ENCODE measurements at places on chromosomes 6 and 20. TPM values are rescaled to one million over a fixed set of nuclear protein-coding genes. Genes with fewer than 3 reads are reported as not detected.

SERPINB1 gene
- total RNA-seq, result 164 TPM

MCCD1 gene
- total RNA-seq, result not detected

RAB44 gene
- 0.05 TPM for total RNA-seq

CRISP2 gene
- total RNA-seq, result not detected

- H3K4me1 ChIP-seq, result peaks cover 49% of the 10 kb centered on the region
- no peak overlapping the region for H3K4me3 ChIP-seq
- no peak for DNase-seq
- no peaks in the 10 kb centered on the region for H3K27me3 ChIP-seq
- H3K36me3 ChIP-seq, result peaks cover 44% of the 10 kb centered on the region
Measured at GRCh38 chr6:143803769-143804568, 39.2 kb upstream of the LTV1 start.

DNA sequence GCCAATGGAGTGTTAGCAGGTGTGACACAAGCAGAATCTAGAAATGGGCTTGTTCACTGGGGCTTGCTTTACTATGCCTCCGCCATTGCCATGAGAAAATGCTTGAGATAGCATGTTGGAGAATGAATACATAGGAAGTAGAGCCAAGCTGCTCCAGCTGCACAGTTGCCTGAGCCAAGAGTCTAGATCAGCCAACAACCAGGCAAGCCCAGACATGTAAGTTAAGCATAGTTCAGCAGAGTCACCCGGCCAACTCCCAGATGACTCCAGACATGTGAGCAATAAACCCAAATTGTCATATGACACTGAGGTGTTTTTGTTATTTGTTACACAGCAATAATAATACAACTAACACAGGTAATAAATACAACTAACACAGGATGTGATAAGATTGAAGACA lies 167.9 kb downstream of the HAO1 start:
- no peaks in the 10 kb centered on the region for H3K36me3 ChIP-seq
- no peaks in the 10 kb centered on the region for H3K27me3 ChIP-seq
- DNase-seq, result no peak
- no peak overlapping the region for H3K4me3 ChIP-seq

DNA sequence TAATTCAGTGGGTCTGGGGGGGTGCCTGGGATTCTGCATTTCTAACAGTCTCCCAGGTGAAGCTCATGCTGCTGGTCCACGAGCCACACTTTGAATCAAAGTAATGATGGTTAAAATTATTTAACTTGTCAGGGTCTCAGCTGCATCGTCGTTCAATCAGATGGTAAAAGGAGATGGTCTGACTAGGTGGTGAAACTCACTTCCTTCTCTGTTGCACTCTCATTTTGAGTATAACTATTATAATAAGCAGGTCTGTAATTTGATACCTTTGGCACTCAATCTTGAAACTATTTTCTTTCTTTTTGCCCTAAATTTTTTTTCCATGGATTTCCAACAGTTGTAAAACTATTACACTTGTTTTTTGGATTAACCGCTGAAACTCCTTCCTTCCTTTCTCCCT lies 292.5 kb downstream of the FARS2 start:
- H3K4me1 ChIP-seq, result peaks cover 3% of the 10 kb centered on the region
- H3K36me3 ChIP-seq, result peaks cover 26% of the 10 kb centered on the region
- DNase-seq, result no peak
- no peak overlapping the region for H3K27ac ChIP-seq
- H3K4me3 ChIP-seq, result no peak overlapping the region

GRCh38 chr6:7171119-7171518 lies 63.4 kb downstream of the RREB1 start:
- no peaks in the 10 kb centered on the region for H3K36me3 ChIP-seq
- DNase-seq, result no peak
- H3K27ac ChIP-seq, result no peak overlapping the region
- H3K27me3 ChIP-seq, result no peaks in the 10 kb centered on the region
- H3K4me1 ChIP-seq, result peaks cover 32% of the 10 kb centered on the region
- no peak overlapping the region for H3K4me3 ChIP-seq

- no peak for DNase-seq
- H3K27ac ChIP-seq, result no peak overlapping the region
- peaks cover 24% of the 10 kb centered on the region for H3K36me3 ChIP-seq
Measured at GRCh38 chr20:32168184-32168910, 39.2 kb downstream of the PLAGL2 start.

DNA sequence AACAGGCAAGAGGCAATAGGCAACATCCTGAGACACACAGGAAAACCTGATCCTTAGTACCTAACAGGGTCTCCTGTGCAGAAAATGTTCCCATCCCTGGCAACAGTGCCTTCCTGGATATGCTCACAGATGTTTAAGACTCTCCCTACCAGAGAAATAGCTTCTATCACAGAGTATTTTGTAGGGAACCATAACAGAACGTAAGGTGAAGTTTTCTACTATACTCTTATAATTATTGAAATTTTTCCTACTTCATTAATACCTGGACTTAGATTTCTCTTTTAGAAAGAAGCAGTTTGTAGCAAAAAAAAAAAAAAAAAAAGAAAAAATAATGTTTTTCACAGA lies 33.5 kb upstream of the LGSN start:
- no peak overlapping the region for H3K4me3 ChIP-seq
- no peak for DNase-seq
- H3K27me3 ChIP-seq, result peaks cover 4% of the 10 kb centered on the region
- no peaks in the 10 kb centered on the region for H3K36me3 ChIP-seq
- H3K27ac ChIP-seq, result no peak overlapping the region

GRCh38 chr20:12838261-12838866 lies 170.4 kb upstream of the SPTLC3 start:
- no peaks in the 10 kb centered on the region for H3K36me3 ChIP-seq
- no peak overlapping the region for H3K4me3 ChIP-seq
- H3K27me3 ChIP-seq, result no peaks in the 10 kb centered on the region
- H3K27ac ChIP-seq, result no peak overlapping the region
- no peak for DNase-seq
- no peaks in the 10 kb centered on the region for H3K4me1 ChIP-seq

GRCh38 chr6:46876126-46876525 lies 45.6 kb downstream of the ADGRF5 start:
- no peak for DNase-seq
- H3K4me3 ChIP-seq, result no peak overlapping the region
- H3K4me1 ChIP-seq, result no peaks in the 10 kb centered on the region
- no peak overlapping the region for H3K27ac ChIP-seq
- no peaks in the 10 kb centered on the region for H3K36me3 ChIP-seq
- H3K27me3 ChIP-seq, result peaks cover 3% of the 10 kb centered on the region

DNA sequence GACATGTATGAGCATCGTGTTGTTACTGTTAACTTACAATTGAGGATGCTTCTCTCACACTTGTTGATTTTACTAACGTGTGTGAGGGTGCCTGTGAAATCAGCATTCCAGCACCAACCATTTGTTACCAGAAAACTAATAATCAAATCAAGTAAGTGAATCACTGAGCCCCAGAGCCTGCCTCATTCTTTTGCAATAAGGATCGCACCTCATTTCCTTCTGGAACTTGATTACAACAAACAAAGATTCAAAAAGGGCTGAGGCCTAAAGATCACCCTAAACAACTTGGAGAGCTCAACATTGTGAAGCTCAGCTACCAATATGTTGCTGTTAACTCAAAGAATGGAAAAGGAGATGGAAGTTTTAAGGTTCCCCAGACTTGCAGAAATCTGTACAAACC lies 274.7 kb downstream of the TFAP2A start:
- H3K4me3 ChIP-seq, result no peak overlapping the region
- no peaks in the 10 kb centered on the region for H3K4me1 ChIP-seq

- peaks cover 11% of the 10 kb centered on the region for H3K27me3 ChIP-seq
- no peaks in the 10 kb centered on the region for H3K36me3 ChIP-seq
- H3K27ac ChIP-seq, result no peak overlapping the region
- DNase-seq, result no peak
- H3K4me1 ChIP-seq, result no peaks in the 10 kb centered on the region
Measured at GRCh38 chr6:117951783-117952182, 44.7 kb downstream of the SLC35F1 start.

DNA sequence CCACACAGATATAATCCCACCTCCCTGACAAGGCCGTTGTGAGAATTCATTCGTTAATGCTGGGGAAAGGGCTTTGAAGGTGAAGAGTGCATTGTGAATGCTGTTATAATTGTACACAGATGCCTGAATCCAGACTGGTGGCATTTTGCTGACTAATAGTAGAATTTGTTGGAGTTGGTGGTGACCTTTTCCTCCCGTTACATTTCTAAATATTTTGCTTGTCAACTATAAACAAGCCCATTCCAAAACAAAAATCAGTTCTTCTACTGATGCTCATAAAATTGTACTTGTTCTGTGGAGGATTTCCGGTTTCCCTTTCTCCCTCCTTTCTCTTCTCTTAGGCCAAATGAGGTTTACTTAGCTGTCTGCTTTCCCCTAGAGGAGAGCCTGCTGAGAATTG lies 253.1 kb upstream of the SUPT3H start:
- no peak for DNase-seq
- H3K27ac ChIP-seq, result no peak overlapping the region
- H3K4me3 ChIP-seq, result no peak overlapping the region
- H3K36me3 ChIP-seq, result no peaks in the 10 kb centered on the region
- H3K4me1 ChIP-seq, result peaks cover 39% of the 10 kb centered on the region

- H3K36me3 ChIP-seq, result no peaks in the 10 kb centered on the region
- H3K4me1 ChIP-seq, result no peaks in the 10 kb centered on the region
- H3K27ac ChIP-seq, result no peak overlapping the region
- no peaks in the 10 kb centered on the region for H3K27me3 ChIP-seq
- no peak overlapping the region for H3K4me3 ChIP-seq
Measured at GRCh38 chr6:51846531-51846930, 240.9 kb downstream of the PKHD1 start.
